LoVo (cell line): ENCODE measurements at places on chromosomes 3 and 15.

GRCh38 chr15:40430271-40430805 is 10.4 kb upstream of the BAHD1 start:
- DNase-seq = no peak

- no peak for DNase-seq
Observed at GRCh38 chr3:14439501-14440167, 37.2 kb downstream of the SLC6A6 start.

DNA sequence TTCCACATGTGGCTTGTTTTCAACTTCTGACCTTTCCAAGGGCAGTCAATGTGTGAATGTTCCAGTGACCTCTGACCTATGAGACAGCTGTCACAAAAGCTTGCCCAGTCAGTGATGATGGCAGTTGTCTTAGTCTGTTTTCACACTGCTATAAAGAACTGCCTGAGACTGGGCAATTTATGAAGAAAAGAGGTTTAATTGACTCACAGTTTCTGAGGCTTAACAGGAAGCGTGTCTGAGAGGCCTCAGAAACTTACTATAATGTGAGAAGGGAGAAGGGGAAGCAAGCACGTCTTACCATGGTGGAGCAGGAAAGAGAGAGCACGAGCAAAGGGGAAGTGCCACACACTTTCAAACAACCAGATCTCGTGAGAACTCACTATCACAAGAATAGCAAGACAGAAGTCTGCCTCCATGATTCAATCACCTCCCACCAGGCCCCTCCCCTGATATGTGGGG is 95.6 kb downstream of the ECT2 start:
- no peak for DNase-seq

DNA sequence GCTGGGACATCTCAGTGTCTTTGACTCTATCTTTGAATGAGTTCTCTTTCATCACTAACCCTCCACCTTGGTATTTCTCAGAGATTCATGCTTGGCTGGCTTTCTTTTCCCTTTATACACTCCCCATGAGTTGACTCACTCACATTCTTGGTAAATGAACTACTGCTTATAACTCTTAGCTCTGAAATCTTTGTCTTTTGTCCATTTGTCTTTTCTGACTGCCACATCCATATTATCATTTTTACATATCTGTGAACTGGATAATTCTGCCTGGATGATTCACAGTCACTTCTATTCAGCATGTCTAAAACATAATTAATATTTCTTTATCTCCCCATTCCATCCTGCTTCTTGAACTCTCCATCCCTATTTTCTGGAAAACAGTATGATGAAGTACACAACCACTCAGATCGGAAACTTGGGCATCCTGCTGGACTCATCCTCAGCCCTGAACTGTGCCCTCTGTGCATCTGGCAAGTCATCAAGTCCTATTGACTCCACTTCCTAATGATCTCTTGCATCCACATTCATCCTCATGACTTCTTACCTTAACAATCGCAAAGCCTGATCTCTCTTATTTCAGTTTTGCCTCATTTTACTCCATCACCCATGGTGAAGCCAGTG is 66.9 kb downstream of the KCNAB1 start:
- DNase-seq = no peak

DNA sequence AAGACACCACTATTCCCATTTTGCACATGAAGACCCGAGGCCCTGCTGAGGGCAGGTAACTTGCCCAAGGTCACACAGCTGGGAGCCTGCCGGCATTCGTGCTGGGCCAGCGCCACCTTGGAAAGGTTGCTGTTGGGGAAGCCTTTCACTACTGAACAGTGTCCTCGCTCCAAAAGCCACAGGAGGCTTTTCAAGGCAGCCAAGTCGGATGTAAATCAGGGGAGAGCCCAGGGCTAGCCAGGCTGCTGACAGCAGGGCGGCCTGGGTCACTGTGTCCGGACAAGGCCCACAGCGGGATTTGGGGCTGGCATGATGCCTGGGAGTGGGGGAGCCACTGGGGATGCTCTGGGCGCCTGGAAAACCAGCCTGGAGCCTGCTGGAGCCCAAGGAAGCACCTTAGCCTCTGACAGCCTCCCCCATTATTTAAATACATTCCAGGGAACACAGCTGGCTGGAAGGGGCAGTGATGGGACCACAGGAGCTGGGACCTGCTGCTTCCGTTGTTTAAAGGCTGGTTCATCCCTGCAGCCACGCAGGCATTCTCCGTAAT is 10.5 kb downstream of the SLC6A6 start:
- DNase-seq = no peak

GRCh38 chr3:124299831-124300230 is 307.9 kb upstream of the ROPN1 start:
- DNase-seq = no peak

DNA sequence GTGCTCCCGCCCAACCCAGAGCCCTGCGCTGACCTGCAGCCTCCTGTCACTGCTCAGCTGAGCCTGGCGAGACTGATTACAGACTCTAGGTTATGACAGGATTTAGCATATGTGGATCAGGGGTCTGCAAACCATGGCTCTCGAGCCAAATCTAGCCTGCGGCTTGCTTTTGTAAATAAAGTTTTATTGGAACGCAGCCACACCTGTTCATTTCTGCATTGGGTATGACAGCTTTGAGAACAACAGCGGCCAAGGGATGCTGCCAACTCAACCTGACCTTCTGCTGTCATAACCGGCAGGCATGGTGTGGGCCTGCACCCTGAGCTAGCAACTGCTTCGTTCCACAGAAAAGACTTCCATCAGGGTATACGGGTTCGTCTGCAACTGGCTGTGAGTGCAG is 50.5 kb upstream of the IQSEC1 start:
- DNase-seq = no peak

DNA sequence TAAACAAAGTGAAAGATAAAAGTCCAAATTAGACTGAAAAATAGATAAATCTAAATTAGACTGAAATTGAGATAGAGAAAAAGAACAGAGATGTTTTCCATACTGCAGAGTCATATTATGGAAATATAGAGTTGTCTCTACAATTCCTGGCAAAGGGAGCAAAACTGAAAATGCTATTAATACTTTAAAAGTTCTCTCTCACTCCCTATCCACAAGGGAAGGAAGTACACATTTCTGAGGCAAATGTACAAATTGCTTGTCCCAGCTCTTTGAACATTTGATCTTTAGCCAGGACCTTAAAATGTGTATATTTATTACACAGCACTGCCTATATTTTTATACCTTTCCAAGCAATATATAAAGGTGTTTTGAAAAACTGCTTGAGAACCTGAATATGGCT is 225.1 kb upstream of the SEMA6D start:
- no peak for DNase-seq

DNA sequence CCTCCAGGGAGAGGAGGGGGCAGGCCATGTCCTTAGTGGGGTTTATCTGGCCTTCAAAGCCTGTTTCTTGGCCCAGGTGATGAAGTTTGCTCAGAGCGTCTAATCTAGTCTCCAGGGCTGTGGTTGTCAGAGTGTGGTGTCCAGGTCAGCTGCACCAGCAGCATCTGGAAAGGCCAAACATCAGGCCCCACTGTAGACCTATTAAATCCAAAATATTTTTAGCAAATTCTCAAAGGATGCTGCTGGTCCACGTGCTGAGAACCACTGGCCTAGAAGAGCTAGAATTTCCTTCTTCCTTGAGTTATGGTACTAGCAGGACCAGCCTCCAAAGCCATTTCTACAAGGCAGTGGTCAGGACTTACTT is 28.9 kb downstream of the SLC28A1 start:
- no peak for DNase-seq

GRCh38 chr15:38705436-38706219 is 141.0 kb upstream of the RASGRP1 start:
- no peak for DNase-seq

- DNase-seq = no peak
Observed at GRCh38 chr3:40930131-40930538, 269.2 kb upstream of the CTNNB1 start.

GRCh38 chr15:73915082-73915481 is 11.2 kb upstream of the LOXL1 start:
- peak; percentile 26 for DNase-seq

DNA sequence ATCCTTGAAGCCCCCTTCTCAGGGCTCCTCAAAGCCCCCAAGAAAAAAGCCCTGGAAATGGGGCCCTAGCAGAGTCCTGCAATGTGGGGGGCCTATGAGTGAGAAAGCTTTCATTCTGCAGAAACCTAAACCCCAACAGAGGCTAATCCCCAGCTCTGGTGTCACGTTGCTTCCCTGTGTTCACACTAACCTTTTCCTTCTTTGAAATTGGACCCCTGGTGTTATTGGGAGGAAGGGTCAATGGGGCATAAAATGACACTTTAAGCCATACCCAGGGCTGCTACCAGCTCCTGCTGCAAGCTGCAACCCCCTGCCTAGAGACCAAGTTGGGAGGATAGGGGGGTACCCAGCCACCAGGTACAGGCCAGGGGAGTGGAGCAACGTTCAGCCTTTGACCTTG is 2.1 kb downstream of the CYP1A2 start:
- no peak for DNase-seq

DNA sequence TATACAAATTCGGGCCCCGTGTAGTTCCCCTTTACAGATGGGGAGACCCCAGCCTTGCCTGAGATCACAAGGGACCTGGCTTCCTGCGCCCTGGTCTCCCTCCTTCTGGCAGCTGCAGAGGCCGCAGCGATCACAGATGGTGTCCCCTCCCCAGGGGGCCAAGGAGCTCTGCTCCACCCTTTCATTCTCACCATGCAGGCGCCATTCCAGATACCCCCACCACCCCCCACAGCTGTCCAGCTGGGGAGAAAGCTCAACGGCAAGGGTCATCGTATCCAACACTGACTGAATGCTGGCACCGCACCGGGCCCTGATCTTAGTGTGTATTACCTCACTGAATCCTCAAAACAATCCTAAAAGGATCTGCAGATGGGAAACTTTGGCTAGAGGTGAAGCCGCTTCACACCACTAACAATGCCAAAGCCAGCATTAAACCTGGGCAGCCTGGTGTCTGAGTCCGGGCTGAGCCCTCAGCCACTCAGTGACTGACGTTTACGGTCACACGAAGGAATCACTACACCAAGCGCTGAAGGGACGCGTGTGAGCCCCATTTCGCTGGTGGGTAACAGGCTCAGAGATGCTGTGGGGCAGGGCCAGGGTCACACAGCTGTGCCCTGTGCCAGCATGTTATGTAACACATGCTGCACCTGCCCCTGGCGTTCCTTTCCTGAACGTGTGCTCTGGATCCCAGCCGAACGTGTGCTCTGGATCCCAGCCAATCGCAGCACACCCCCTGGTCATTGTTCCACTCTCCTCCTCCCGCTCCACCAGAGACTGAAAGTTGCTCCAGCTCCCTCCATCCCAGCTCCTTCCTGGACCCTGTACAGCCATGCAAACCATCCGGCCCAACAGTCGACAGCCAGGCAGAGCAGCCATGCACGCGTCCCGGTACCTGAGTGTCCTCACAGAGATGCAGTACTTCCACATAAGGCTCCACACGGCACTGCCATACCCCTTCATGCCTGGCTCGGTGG is 51.8 kb downstream of the IQSEC1 start:
- no peak for DNase-seq

DNA sequence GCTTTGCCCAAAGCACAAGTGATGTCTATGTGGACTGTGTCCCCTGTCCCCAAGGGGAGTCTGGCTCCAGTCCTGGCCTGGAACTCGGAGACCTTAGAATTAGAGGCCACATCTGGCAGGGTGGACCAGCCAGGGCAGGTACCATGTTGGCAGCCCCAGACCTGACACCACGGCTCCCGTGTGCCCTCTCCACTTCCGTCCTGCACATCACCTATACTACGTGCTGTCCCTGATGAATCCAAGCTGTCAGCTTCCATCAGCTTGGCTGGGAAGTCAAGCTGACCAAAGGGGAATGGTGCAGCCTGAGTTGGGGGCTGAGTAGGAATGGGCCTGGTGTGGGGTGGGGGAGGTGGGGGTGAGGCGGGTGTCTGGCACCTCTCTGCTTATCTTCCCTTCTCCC is 15.3 kb downstream of the C15orf39 start:
- DNase-seq = no peak
